Left lung (tissue), 14 donors: ENCODE measurements at places on chromosomes 5 and 9. TPM values are rescaled to one million over a fixed set of nuclear protein-coding genes. Genes with fewer than 3 reads are reported as not detected.
A peak's percentile ranks its signal among the peaks of the same experiment; 100 is the strongest.

DNA sequence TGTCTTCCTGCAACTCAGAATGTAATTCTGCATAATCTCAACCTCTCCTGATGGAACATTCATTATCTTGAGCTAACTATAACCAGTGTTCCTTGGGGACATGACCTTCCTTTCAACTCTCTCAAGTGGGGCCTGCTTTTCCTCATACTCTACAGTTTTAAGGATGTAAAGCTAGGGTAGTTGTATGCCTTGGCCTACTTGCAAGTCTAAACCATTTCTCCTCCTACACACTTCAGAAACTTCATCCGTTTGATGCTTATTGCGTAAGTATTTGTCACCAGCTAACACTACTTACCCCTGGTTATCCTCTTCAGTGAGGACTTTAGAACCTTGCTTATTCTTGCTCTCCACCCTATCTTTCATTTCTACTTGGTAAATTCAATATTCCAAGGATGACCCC lies 548.9 kb downstream of the HINT1 start:
- no peak for DNase-seq

- peak; percentile 81 for DNase-seq
Measured at GRCh38 chr9:137070201-137070905, at the start of gene SAPCD2. Gene SAPCD2, minus strand, starts transcription at chr9:137070557. Its CDS starts 97 bp downstream, at chr9:137070460.

ACOT12 gene
- polyA plus RNA-seq: 0.63 TPM

GRCh38 chr9:91086657-91087461 lies 274.9 kb downstream of the AUH start:
- no peak for DNase-seq

GPR151 gene
- polyA plus RNA-seq: not detected

- peak; percentile 72 for DNase-seq
Measured at GRCh38 chr5:180790020-180790419, 12.6 kb downstream of the MGAT1 start.

GRCh38 chr9:122463828-122464632 lies 13.7 kb downstream of the OR1J1 start:
- DNase-seq: no peak

DNA sequence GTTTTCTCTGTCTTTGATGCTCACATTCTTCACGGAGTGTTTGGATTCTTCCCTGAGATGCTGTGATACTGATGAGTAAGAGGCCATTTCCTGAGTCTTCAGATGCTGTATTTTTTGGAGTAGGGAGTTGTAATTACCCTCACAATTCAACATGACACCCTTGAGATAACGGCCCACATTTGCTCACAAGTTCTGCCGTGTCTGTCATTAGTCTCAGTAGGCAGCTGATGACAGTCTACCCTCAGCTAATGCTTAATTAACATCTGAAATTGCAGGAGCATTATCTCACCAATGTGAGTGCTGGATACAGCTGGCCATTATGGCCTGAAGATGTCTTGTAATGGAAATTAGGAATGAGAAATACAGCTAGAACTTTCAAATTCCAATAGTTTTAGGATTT lies 307.1 kb upstream of the ADCY2 start:
- no peak for DNase-seq

GRCh38 chr9:34457266-34458012 lies 931 bp downstream of the FAM219A start:
- peak; percentile 72 for DNase-seq

EQTN gene
- polyA plus RNA-seq: 0.38 TPM

DNA sequence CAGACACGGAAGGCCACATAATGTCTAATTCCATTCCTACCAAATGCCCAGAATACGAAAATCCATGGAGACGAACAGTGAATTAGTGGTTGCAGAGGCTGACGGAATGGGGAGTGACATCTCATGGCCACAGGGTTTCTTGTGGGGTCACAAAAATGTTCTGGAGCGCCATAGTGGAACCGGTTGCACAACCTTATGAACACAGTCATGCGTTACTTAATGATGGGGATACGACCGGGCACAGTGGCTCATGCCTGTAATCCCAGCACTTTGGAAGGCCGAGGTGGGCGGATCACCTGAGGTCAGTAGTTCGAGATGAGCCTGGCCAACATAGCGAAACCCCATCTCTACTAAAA lies 26.0 kb upstream of the TTLL11 start:
- no peak for DNase-seq

SLC46A2 gene
- 1.1 TPM for polyA plus RNA-seq

GRCh38 chr5:77310494-77311213 lies 100.2 kb downstream of the PDE8B start:
- no peak for DNase-seq

HAPLN1 gene
- 1.3 TPM for polyA plus RNA-seq

GRCh38 chr9:126301985-126302603 lies 24.5 kb upstream of the MVB12B start:
- peak; percentile 24 for DNase-seq

CCDC171 gene
- polyA plus RNA-seq: 9.1 TPM

- no peak for DNase-seq
Measured at GRCh38 chr5:43772764-43773477, 169.9 kb downstream of the NNT start.

DNA sequence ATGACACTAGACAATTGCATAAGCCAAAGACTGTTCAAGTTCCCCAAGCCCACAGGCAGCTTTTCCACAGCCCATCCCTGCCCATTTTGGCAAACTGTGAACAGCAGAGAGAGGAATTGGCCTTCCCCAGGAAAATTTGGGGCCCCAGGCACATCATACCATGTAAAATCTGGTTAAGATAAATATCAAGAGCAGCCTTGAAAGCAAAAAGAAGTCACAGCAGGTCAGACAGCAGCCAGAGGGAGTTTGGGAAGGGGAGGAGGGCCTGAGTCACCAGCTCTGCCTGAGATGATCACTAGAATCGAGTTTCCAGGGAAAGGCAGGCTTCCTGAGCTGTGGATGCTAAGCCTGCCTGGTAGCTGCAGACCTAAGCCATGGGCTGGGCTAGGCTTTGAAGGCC lies 179.2 kb downstream of the RFK start:
- DNase-seq: no peak

TXNDC8 gene
- polyA plus RNA-seq: not detected

ESM1 gene
- 6.6 TPM for polyA plus RNA-seq

DNA sequence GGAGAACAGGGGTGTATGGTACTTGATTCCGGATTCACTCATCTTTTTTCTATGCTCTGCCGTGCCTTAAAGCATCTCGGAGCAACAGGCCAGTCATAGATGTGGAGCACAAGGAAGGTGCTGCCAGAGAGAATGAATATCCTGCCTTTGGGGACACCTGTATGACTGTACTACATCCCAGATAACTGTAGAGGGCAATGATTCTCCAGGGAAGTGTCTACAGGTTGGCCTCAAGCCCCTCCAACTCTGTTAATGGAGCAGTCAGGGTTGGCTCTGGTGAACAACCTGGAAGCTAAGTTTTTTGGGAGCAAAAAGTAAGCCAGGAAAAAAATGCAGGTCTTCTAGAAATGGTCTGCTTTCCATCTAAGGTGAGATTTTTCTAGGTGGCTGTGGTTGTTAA lies 71.0 kb downstream of the NREP start:
- no peak for DNase-seq

GRCh38 chr9:135332979-135333748 lies 146.4 kb upstream of the PPP1R26 start:
- no peak for DNase-seq

DNA sequence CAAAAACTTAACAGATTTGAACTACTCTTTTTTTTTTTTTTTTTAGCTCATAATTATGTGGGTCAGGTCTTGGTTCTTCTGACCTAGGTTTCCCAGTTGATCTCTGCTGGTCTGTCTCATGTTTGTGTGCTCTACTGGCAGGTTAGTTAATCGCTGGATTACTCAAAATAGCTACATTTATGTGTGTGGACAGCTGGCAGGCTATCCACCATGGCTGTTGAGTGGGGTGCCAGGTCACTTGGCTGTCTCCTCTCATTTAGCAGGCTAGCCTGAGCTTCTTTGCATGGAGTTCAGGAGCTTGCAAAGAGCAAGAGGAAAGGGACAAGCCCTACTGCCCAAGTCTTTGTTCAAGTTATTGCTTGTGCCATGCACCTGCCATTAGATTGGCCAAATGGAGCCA lies 9.3 kb downstream of the ADCY2 start:
- DNase-seq: no peak

BNC2 gene
- polyA plus RNA-seq: 12.9 TPM

ARL15 gene
- 27.7 TPM for polyA plus RNA-seq

DNA sequence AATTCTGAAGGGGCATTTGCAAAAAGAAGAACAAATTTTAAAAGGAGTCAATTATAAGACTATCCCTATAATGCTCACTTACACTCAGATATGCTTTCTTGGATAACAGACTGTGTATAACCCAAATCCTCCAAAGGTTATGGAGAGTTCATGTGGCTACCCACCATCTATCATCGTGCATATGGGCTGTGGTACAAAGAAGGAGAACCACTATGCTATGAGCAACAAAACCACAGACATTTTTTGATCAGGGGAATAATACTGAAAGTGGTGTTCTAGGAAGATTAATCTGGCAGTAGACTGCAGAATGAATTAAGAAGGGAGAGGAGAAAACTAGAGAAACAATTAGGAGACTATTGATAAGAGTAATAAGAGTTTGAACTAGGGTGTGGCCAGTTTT lies 16.8 kb downstream of the NR3C1 start:
- no peak for DNase-seq

GRCh38 chr5:2817031-2817603 lies 65.6 kb upstream of the IRX2 start:
- no peak for DNase-seq

AIF1L gene
- 44.4 TPM for polyA plus RNA-seq

DNA sequence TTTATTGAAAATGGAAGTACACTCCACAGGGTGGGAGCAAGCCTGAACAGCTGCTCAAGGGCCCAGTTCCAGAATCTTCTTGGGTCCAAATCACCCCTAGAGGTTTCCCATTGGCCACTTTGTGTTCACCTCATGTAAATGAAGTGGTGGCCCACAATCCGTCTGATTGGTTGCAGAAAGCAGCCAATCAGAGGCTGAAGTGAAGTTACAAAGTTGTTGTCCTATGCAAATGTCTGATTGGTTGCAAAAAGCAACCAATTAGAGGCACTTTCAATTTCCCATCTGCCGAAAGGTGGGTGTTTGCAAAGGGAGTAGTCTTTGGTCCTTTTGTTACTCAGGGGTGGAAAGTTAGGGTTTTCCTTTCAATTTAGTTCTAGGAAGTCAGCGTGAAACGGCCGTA lies 8.8 kb downstream of the TMEM171 start:
- no peak for DNase-seq

GRCh38 chr9:110143950-110144545 lies 63.9 kb downstream of the C9orf152 start:
- no peak for DNase-seq

- DNase-seq: no peak
Measured at GRCh38 chr9:131346559-131346958, 47.3 kb upstream of the PRRC2B start.

TMEM8B gene
- 30.7 TPM for polyA plus RNA-seq

ANAPC2 gene
- 58.8 TPM for polyA plus RNA-seq

DNA sequence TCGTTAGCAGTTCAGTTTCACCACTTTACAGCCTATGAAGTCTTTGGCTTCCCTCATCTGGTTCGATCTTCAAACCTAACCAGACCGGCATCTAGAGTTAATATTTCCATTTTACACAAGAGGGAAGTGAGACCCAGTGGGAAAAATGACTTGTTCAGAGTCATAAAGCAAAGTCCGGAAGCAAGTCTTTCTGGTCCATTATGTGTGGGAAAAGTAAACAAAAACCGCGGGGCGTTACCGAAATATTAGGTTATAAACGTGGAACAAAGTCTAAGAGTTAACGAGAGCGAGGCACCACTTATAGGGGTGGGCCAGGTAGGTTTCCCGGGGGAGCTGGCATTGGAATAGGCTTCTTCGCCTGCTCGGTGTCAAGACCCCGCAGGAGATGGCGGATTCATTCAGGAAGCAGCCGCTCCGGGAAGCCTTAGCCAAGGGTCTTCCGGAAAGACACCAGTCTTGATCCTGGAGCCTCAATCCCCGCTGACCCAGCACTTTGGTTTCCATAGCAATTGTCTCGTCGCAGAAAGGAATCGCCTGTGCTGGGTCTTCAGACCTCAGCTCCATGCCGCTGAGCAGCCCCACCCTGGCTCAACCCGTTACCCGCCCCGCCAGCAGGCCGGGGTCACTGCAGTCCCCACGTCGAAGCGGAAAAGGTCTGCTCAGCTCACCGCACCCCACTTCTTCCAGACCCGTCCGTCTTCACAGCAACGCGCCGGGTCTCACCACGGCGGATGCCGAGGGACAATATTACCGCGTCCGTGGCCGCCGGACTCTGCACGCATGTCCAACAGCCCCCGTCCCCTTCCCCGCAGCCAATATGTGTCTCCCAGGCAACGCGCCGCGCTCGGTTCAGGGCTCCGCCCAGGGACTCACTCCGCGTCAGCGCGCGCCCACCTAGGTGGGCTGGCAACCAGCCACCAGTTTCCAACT lies at the start of gene C5orf52:
Gene C5orf52 (plus strand): TSS at position 872 of the 930 bp plus-strand sequence. CDS start 82 bp downstream, outside the sequence.
- peak; percentile 58 for DNase-seq

GRCh38 chr9:94908011-94908563 lies 181.6 kb downstream of the AOPEP start:
- DNase-seq: no peak

DNA sequence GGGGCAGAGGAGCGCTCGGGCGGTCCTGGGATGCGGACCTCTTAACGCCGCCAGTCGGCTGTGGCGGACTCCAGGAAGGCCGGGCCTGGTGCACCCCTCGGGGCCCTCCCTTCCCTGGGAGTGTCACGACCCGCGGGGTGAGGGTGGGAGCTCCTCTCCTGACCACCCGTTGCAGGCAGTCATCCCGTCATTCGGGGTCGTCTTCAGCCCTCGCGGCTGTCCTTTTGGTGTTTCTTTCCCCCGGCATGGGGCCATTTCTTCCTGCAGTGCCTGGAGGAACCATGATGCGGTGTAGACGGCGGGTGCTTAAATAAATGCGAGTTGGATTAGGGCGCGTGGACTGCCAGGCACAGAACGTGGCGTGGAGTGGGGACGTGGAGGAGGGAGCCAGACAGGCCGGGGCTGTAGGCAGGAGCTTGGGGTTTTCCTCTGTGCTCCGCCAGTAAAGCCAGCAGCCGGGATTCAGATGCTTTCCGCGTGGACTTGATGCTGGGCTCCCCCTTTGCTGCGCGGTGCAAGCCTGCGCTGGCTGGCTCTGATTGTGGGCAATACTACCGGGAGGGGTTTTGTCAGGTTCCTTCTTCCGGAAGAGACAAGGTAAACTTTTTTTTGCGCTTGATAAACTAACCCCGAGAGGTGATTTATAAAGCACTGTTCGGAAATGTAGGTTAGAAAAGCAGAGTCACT lies 868 bp downstream of the KDM4C start:
- peak; percentile 37 for DNase-seq

- no peak for DNase-seq
Measured at GRCh38 chr5:111165058-111165457, 59.1 kb upstream of the CAMK4 start.

DNA sequence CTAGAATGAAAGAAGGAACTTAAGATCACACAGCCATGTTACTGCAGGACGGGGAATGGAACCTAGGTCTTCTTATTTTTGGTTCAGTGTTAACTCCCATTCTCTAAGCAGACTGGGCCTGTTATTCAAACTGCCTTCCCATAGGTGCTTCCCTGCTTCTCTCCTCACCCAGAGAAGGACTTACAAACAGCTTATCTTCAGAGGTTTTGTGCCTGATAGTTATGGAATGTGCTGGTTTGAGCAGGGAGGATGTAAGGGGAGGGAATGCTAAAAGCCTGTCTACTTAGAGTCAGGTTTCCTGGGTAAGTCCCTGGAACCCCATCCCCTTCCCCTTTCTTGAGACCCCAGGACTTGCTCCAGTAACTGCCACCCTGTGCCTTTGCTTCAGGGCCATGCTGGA lies 4.2 kb upstream of the PSMD5 start:
- DNase-seq: no peak

CDH6 gene
- polyA plus RNA-seq: 8.4 TPM

ANKRD33B gene
- polyA plus RNA-seq: 0.79 TPM

CCT5 gene
- 179 TPM for polyA plus RNA-seq

GRCh38 chr9:81729135-81729534 lies 39.8 kb upstream of the TLE1 start:
- no peak for DNase-seq

GRCh38 chr9:15484802-15485201 lies 26.0 kb downstream of the PSIP1 start:
- DNase-seq: no peak
